NCI-H1417 treated with DMSO at 0.1 percent for 48 hours (cell line): ENCODE measurements at places on chromosomes 5 and 9.

DNA sequence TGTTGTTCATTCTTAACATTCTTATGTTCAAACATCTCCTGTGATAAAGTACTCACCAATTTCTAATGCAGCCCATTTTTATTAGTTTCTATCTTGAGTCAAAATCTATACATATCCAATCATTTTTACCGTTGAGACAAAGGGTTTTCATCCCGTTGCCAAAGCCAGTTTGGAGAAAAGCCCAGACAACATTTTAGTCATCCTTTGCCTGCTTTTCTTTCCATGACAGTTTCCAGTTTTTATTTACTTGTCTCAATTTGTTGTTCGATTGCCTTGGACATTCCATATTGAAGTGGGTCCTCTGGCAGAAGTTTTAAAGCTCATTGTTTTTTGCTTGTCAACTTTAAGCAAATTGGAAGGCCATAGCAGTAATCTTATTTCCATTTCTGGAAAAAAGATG is 123.9 kb downstream of the RAB3C start:
- DNase-seq = no peak

- DNase-seq = no peak
These were observed 262.3 kb downstream of the AUH start for GRCh38 chr9:91099436-91099835.

DNA sequence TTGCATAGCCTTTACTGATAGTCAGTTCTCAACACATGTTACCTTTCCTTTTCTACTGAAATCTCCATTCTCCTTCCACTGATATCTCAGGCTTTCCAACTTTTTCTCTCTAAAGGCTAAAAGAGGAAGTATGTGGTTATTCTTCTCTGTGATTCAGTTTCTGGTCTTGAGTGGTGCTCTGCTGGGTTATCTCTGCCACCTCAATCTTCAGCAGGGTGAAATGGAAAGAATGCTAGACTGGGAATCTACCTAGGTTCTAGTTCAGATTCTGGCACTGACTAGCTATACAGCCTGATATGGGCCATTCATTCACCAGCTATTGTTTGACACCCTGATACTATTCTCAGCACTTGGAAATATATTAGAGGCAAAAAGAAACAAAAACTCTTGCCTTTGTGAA is 124.9 kb upstream of the GRIA1 start:
- no peak for DNase-seq

DNA sequence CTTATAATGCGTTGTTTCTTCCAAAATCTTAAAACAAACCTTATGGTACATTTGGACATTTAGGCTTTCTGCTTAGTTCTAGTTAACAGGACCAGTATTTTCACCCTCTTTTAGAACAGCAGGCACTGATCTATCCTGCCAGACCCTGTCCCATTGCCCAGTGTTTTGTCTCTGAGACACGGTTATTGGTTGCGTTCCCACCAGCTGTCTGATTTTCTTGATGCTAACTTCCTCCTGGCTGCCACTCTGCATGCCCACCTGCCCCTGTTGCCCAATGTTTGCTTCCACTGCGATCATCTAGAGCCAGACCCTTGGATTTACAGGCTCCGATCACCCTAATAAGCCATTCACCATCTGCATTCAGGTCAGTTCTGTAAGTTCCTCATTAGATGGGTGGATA is 506.0 kb upstream of the CDH6 start:
- DNase-seq = no peak

- no peak for DNase-seq
These were observed 79.8 kb downstream of the CDO1 start for GRCh38 chr5:115736690-115737005.

GRCh38 chr9:70531311-70531710 is 116.9 kb upstream of the KLF9 start:
- DNase-seq = no peak

- no peak for DNase-seq
These were observed 1369.8 kb upstream of the CDH9 start for GRCh38 chr5:28408186-28408585.
